Renal cortex interstitium (tissue), 15 donors: ENCODE measurements at places on chromosomes 3 and 15. TPM values are rescaled to one million over a fixed set of nuclear protein-coding genes. Genes with fewer than 3 reads are reported as not detected.

MUC20 gene
- 16.7 TPM for polyA plus RNA-seq

DNA sequence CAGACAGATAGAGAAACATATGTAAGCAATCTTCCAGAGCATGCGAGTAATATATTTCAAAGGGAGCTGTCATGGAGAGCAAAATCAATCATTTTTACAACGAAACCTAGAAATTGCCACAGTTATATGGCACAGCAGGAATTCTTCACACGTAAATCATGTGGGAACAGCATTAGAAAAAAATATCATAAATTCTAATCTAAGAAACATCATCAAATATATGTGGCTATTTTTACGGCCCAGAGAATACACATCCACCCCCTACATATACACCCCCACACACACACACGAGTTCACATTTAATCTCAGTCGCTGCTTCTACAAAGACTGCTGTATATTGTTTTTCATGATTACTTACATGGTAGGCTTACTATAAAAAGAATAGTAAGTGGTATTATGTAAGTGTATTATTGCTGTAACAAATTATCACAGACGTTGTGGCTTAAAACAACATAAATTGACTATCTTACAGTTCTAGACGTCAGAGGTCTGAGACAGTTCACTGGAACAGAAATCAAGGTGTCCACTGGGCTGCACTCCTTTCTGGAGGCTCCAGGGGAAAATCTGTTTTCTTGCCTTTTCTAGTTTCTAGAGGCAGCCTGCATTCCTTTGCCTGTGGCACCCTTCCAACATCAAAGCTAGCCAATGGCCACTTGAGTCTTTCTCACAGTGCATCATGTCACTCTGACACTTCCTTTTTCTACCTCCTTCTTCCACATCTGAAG is 363.3 kb downstream of the ULK4 start:
- DNase-seq = peak; percentile 39

GRCh38 chr15:97248376-97248775 is 712.1 kb upstream of the ARRDC4 start:
- DNase-seq = no peak

GRCh38 chr15:71115567-71116351 is 488 bp downstream of the THSD4 start:
- no peak for DNase-seq

GRCh38 chr3:53628536-53629401 is 134.4 kb downstream of the CACNA1D start:
- no peak for DNase-seq

GATA2 gene
- polyA plus RNA-seq = 38.3 TPM

GRCh38 chr3:168416446-168416845 is 320.7 kb upstream of the GOLIM4 start:
- no peak for DNase-seq

HIGD2B gene
- polyA plus RNA-seq = not detected

DNA sequence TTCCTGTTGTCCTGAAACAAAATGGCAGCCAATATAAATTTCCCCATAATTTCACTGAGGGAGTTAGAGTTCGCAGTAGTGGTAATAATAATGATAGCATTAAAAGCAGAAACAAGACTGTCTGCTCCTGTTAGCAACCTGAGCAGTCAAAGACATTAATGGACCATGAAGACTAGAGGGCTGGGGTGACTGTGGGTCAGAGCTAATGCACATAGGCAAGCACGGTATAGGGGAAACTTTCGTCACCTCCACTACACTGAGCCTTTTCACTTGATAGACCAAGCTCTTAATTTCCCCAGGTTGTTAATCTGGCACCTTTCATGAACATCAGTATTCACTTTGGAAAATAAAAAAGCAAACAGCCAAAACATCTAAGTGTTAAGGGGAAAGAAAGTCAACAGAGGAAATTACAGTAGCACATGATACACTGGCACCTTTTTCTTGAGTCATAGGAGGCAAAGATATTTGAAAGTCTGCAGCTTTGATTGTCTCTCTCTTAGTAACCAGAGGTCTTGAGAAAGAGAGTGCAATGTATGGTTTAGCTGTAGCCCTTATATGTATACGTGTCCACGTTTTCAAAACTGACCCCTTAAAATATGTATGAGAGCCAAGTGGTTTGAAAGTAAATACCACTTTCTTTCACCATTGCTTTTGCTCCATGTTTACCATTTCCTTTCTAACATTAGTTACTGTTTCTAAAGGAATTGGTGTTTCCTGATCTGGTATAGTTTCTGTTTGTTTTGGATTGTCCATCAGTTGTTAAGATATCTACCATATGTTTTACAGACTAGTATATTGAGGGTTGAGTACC is 104.8 kb downstream of the FILIP1L start:
- DNase-seq = no peak

GRCh38 chr3:55252921-55253320 is 234.2 kb downstream of the WNT5A start:
- no peak for DNase-seq

DNA sequence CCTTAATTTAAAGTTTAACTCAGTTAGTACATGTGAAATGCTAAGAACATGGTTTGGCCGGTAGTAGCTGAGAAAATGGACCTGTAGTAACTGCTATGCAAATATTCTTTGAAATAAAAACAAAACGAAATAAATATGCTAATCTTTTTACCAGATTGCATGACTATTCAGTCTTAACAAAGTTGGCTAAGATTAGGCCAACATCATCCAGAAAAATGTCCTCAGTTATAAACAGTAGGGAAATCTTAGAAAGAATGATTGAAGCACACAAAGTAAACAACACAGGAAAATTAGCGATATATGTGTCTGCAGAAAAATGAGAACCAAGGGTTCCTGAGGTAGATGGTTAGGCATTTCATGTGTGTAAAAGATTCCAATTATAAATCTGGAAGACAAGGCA is 832.1 kb downstream of the TUSC7 start:
- DNase-seq = no peak

DNA sequence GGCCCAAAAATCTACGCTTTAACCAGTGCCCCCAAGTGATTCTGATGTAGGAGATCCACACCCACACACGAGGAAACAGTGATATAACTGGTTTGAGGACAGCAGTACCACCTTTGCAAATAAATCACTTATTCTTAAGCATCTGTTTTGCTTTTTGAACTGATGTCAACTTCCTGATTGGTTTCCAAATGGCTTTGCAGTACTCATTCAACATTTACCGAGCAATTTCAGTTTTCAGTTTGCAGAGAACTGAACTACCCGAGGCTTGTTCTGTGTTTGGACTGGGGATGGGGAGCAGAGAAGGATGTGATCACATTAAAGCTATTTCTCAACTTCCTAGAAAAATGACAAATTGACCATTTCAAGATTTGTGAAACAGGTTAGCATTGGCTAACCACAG is 1.1 kb upstream of the GYG1 start:
- DNase-seq = no peak

GRCh38 chr3:99248130-99248529 is 346.6 kb upstream of the DCBLD2 start:
- no peak for DNase-seq
